GM23248 (cell line): ENCODE measurements at places on chromosomes 13 and 19. TPM values are rescaled to one million over a fixed set of nuclear protein-coding genes. Genes with fewer than 3 reads are reported as not detected.

Gene CYP2A13
- not detected in 2 replicates for polyA plus RNA-seq

Gene MIA
- not detected in 2 replicates for polyA plus RNA-seq

Gene DKKL1
- 0.30 TPM in 1 of 2 replicates, not detected in the other for polyA plus RNA-seq

Gene KLK3
- not detected in 2 replicates for polyA plus RNA-seq

Gene ZNF776
- polyA plus RNA-seq, result 3.7 and 3.9 TPM in 2 replicates

Gene ZC3H4
- 6.0 and 7.0 TPM in 2 replicates for polyA plus RNA-seq

Gene KLK13
- 0.25 TPM in 1 of 2 replicates, not detected in the other for polyA plus RNA-seq

Gene WDR62
- polyA plus RNA-seq, result 2.6 and 2.7 TPM in 2 replicates

Gene NFIX
- polyA plus RNA-seq, result 59.2 and 60.8 TPM in 2 replicates

Gene SPACA6
- 5.6 and 7.7 TPM in 2 replicates for polyA plus RNA-seq

Gene KCNK6
- 15.5 and 16.8 TPM in 2 replicates for polyA plus RNA-seq

Gene NKPD1
- polyA plus RNA-seq, result not detected in 2 replicates

Gene CUL4A
- polyA plus RNA-seq, result 65.9 and 67.3 TPM in 2 replicates

Gene RXFP2
- 0.09 TPM in 1 of 2 replicates, not detected in the other for polyA plus RNA-seq

Gene ADGRE1
- not detected in 2 replicates for polyA plus RNA-seq

Gene GJA3
- 1.9 and 2.1 TPM in 2 replicates for polyA plus RNA-seq

Gene REEP6
- 4.0 and 4.3 TPM in 2 replicates for polyA plus RNA-seq

Gene CSNK1G2
- 9.5 and 15.2 TPM in 2 replicates for polyA plus RNA-seq

Gene SMIM24
- polyA plus RNA-seq, result not detected in 2 replicates

Gene ZNF610
- 3.9 and 6.0 TPM in 2 replicates for polyA plus RNA-seq

Gene PNMA8A
- 0.26 and 0.56 TPM in 2 replicates for polyA plus RNA-seq

Gene ZNF835
- 0.09 TPM in 1 of 2 replicates, not detected in the other for polyA plus RNA-seq

Gene NPAS1
- 21.1 and 23.2 TPM in 2 replicates for polyA plus RNA-seq

Gene POSTN
- 233 and 237 TPM in 2 replicates for polyA plus RNA-seq

Gene PTGIR
- 21.1 and 21.5 TPM in 2 replicates for polyA plus RNA-seq

Gene ADAMTS10
- 3.5 and 4.3 TPM in 2 replicates for polyA plus RNA-seq

Gene ATP7B
- 0.09 and 0.10 TPM in 2 replicates for polyA plus RNA-seq

Gene RNF225
- polyA plus RNA-seq, result not detected in 2 replicates

Gene NFKBIB
- polyA plus RNA-seq, result 11.9 and 12.8 TPM in 2 replicates

Gene LGALS7B
- not detected in 2 replicates for polyA plus RNA-seq

Gene CYP2A6
- not detected in 2 replicates for polyA plus RNA-seq
